ENCODE measurements at places on chromosomes 5 and 9. TPM values are rescaled to one million over a fixed set of nuclear protein-coding genes. Genes with fewer than 3 reads are reported as not detected.

Gene SPOCK1
- polyA plus RNA-seq = not detected

DNA sequence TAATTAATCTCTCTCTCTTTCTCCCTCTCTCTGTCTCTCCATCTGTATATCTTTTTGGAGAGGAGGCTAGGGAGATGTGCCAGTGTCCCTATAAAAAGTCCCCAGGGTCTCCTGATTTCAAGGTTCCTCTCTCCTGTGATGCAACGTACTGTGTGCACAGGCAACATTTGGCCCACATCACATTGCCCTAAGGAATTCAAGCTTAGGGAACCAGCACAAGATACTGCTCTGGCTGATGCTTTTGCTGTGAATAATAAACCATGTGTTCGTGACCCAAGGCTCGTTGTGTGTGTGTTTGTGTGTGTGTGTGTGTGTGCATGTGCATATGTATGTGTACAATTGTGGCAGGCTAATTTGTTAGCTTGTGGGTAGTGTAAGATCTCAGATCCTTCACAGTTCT, 9.7 kb downstream of the SPATA9 start:
- no peak for DNase-seq

DNA sequence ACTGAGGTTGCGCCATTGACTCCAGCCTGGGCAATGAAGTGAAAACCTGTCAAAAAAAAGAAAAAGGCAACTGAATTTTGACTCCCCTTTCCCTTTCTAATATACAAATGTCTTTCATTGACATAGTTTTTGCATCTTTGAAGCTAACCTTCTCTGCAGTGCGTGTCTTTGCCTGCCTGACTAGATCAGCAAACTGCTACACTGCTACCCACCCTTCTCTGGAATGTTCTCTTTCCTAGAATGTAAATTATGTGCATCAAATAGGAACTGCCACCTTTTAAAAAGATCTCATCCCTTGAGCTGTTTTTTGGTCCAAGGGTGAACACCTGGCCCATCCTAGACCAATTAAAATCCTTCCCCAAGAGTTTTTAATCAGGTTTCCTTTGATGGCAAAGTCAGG, 127.6 kb downstream of the SLC28A3 start:
- no peak for DNase-seq

GRCh38 chr5:179619776-179620175, 3.7 kb downstream of the HNRNPH1 start:
- DNase-seq = no peak

DNA sequence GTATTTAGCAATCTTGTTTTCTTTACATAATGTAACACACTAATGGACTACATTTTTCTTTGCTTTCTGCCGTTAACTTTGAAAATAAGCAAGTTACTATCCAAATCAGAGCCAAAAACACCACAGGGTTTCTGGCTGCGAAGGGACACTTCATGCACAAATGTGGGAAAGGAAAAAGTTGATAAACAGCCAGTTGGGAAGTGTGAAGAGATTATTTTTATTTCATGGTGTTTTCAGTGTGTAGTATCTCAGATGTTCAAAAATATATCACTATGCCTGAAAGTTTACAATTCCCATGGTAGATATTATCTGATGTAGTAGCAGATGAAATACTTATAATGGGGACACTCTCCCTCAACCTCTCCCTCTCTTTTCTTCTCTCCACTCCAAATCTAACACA, 135.3 kb downstream of the CETN3 start:
- no peak for DNase-seq

- DNase-seq = no peak
Measured at GRCh38 chr5:152306386-152306785, 98.7 kb downstream of the NMUR2 start.

GRCh38 chr9:106916466-106917235, 53.7 kb downstream of the ZNF462 start:
- no peak for DNase-seq

GRCh38 chr9:33106372-33106771, 29.9 kb upstream of the SMU1 start:
- no peak for DNase-seq

DNA sequence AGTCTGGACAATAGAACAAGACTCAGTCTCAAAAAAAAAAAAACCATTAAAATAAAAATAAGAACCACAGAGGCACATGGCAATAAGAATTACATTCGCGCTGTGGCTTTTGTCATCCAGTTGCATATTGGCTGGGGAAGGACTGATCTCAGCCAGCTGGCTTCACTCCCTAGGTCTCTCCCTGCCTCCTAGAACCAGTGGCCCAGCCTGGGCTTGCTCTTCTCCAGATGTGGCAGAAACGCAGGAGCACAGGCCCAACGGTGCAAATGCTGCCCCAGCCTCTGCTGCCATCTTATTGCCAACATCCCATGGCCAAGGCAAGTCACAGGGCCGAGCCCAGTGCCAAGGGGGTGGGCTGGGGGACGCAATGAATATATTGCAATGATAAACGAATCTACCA, 37.0 kb downstream of the NKX2-5 start:
- DNase-seq = no peak

DNA sequence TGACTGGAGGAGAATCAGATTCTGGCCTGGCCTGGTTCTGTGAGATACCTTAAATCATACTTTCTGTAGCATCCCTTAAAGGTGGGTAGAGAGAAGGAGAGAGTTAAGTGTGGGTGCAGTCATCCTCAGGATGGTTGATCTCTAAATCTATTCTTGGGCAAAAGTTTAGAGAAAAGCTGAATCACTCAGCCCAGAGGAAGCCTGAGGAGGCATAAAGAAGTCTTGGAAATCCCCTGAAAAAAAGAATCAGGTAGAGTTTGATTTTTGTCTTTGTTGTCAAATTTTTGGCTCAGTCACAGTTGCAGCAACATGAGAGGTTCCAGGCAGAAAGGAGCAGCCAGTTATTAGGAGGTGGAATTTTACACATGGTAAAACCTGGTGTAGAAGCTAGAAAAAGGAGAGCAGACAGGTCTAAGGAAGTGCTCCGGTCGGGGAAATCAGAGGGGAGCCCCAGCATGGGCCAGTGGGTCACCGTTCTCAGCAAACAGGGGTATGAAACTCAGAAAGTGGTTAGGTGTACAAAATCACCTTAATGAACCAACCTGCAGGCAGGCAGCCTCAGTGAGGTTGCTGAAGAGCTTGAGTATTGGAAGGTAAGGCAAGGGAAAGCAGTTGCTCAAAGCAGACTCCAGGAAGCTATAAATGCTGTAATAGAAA, 116.2 kb upstream of the CNTLN start:
- no peak for DNase-seq

GRCh38 chr5:120533581-120533980, 69.5 kb downstream of the PRR16 start:
- no peak for DNase-seq

DNA sequence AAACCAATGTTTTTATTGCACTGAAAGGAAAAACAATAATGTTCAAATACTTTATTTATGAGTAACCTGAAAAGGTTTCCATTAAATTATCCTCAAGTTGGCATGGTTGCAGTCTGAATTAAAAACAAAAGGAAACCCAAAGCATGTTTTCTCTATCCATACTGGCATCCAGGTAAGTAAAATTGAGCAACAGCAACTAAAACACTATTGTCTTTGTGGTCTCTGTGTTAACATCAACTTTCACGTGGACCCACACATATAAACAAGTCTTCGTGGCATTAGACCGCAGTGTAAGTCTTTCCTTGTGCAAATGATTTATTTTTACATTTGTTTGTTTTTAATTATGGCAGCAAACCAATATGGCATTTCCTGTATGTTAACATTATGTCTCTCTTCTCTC, 757.6 kb downstream of the SEMA5A start:
- DNase-seq = no peak

All from naive B cell (primary cell).